ENCODE measurements at places on chromosomes 16 and 17.
A peak's percentile ranks its signal among the peaks of the same experiment; 100 is the strongest.

DNA sequence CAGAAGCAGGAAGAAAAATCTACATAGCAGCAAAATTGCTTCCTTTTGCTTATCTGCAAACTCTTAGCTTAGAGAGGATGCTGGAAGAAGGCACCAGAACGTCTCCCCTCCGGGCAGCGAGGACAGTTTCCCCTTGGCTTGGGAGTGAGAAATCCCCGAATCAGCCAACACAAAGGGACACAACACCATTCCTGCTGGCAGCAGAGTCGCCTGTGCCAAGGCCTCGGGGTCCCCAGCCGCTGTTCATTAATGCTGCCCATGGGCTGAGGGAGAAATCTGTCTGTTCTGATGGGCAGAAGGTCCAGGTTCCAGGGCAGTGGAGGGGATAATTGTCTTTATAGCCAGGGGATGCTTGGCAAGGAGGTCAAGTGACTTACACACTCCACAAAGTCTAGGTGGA lies 38.0 kb downstream of the CACNG3 start:
- no peak for DNase-seq

DNA sequence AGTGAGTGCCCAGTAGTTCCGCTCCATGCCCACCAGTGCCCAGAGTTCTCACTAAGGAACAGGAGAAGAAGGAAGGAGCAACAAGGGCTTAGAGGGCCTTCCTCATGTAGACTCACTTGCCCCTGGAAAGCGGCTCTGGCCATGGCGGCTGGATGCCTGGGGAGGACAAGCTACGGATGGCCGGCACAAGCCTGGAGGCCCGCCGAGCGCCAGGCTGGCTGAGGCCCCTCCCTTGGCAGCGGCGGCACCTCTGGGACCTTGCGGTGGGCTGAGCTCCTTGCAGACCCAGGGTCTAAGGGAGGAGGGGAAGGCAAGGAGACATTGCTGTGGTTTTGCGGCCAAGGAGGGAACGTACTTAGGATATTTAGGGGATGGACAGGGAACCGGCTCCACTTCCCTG lies 160.1 kb downstream of the SALL1 start:
- no peak for DNase-seq

GRCh38 chr16:88910284-88911135 lies 44.0 kb upstream of the PABPN1L start:
- DNase-seq = no peak

DNA sequence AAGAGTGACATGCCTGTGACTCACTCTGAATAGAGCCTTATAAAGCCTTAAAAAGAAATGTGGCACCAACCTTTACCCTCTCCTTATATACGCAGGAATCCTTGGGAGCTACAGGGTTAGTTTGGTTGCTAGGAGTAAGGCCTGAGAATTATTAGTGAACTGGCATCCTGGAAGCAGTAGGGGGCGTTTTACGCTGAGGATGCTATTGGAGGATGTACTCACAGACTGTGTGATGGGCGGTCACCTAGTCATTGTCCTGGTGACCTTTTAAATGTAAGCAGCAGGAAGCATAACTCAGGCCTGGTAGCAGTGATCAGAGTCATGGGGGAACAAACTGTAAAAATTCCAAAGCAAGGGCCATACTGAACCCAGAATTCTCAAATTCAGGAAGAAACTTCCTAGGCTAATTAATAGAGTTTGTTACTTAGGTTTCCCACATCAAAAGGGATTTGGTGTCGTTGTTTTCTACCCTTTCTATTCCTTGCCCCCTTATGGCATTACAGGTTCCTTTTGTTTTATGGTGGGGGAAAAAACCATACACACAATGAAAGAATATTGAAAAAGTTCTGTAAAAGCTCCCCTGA lies 153.8 kb downstream of the SNX11 start:
- DNase-seq = peak; percentile 53

- DNase-seq = no peak
Measured at GRCh38 chr17:13212860-13213259, 195.0 kb upstream of the ELAC2 start.

- DNase-seq = no peak
Measured at GRCh38 chr17:63676584-63676983, 23.3 kb downstream of the LIMD2 start.

DNA sequence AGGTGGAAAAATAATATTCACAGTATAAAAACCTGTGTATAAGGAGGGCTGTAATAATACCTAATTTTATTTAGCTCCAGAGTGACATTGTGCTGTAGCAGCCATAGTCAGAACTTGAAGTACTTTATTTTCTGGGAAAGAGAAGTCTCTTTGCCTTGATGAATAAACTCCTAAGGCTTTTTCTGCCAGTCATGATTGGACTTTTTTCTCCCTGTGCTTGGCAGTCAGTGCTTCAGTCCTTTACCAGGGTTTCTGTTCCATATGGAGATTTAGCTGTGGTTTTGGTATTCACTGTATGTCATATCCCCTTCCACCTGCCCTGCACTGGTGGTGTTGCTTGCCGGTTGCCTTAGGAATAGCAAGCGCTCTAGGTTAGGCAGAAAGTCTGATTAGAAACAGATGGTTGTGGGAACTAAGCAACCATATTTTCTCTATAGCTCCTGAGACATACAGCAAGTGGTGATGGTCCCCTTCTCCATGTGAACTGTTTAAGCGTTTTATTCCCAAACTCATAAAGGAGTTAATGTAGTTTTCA lies 24.7 kb downstream of the DDX42 start:
- DNase-seq = no peak

DNA sequence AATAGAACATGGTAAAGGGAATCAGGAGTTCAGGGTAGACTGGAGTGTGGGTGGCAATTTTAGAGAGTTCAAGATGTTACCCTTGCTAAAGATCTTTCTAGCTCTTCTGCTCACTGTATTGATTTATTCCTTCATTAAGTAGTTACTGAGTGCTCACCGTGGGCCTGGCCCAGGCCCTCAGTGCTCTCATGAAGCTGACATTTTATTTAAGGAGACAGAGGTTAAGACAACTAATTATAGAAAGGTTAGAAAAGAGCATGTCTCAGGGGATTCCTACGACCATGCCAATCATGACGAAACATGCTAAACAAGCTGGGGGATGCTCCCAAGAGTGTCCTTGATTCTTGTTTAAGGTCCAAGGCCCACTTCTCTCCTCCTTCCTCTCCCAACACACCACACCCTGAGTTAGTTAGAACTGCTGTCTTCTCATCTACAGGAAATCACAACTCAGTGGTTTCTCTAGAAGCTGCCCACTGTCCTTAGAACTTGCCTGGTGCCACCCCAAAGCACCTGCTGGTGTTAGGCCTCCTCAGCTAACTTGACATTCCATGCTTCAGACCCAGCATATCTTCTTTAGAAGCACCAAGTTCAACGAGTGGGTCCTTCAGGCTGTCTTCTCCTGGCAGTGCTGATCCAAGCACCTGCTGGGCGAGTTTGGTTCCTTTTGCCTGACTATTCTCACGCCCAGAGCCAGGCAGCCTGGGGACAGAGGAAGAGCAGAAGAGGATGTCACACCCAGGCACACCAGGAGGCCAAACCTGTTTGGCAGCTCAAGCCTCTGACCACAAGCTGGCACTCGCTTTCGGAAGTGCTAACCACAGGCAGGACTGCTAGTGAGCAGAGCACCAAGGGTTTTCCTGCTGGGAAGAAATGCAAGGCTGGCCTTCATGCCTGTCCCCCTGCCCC lies 79.0 kb downstream of the GAS7 start:
- DNase-seq = peak; percentile 82

- no peak for DNase-seq
Measured at GRCh38 chr16:67530013-67530939, 1.6 kb downstream of the RIPOR1 start.

DNA sequence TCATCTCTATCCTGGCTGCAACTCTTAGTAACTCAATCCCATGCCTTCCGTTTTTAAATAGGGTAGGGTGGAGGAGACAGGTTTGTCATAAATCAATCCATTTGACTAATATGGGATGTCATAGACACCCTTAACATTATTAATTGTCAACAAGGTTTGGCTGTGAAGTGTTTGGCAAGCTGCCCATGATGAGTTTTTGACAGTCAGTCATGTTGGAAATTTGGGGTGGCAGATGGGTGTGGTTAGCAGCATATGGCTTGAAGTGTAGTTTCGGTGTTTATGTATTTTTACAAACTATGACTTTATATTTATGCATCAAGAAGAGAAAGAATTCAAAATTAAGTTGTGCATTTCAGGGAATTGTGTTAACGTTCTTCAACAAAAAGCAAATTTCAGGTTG lies 221.8 kb upstream of the CDH5 start:
- DNase-seq = no peak

GRCh38 chr16:10107081-10107480 lies 75.1 kb downstream of the GRIN2A start:
- no peak for DNase-seq

DNA sequence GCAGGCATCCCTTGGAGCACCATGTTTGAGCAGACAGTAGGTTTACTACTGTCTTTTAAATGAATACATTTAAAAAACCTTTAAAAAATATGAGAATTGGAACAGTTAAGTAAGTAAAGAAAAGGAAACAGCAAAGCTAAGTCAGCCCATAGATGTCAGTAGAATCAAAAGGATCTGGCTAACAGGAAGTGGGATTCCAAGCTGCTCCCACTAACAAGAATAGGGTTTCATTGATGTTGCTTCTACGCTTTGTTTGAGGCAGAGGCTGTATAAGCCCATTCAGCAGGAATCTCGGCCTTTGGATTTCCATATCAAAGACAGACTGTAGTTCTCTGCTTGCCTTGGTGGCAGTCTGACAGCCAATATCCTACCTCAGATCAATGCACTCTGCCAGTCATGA lies 122.9 kb upstream of the ELAC2 start:
- DNase-seq = no peak

- DNase-seq = no peak
Measured at GRCh38 chr17:58191241-58191896, 1.2 kb upstream of the EPX start.

GRCh38 chr16:87681981-87682570 lies 79.8 kb downstream of the JPH3 start:
- peak; percentile 35 for DNase-seq

DNA sequence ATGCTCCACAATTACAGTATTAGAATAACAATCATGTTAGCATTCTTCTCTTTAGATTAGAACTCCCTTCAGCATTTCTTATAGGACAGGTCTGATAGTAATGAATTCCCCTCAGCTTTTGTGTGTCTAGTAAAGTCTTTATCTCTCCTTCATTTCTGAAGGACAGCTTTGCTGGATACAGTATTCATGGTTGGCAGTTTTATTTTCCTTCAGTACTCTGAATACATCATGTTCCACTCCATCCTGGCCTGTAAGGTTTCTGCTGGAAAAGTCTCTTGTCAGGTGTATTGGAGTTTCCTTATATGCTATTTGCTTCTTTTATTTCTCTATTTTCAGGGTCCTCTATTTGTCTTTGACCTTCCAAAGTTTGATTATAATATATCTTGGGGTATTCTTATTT lies 4.0 kb upstream of the ABCA10 start:
- DNase-seq = peak; percentile 14

- no peak for DNase-seq
Measured at GRCh38 chr17:9646546-9646885, 1.2 kb downstream of the USP43 start.

GRCh38 chr17:48567209-48567608 lies 10.9 kb downstream of the HOXB4 start:
- no peak for DNase-seq

DNA sequence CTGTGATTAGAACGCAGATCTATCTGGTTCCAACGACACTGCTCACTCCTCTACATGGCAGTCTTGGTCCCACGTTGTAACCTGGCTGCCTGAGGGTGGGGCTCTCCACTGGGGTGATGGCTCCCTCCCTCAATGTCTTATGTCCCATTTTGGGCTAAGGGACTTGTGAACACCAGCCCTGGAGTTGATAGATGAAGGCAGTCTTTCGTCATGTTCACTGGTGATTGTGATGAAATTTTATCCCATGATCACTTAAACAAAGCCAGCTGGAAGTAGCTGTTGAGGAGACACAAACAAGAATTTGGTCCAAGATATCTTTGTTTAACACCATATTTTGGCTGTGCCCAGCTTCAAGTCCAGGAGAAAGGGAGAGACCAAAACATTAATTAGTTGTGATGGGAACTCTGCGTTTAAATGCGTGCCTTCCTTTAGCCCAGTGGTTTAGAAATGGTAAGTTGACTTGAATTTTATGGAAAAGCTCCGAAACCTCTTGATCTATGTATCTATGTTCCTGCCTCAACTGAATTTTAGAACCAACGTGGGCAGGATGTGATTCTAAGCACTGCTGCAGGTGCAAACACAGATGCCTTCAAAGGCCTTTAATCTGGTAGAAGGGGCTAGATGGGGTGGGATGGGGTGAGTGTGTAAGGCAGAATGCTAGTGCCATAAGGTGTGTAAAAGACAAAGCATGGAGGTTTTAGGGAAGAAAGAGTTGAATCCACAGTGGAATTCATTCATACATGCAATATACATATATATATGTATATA lies 186.8 kb upstream of the IRX3 start:
- DNase-seq = no peak

DNA sequence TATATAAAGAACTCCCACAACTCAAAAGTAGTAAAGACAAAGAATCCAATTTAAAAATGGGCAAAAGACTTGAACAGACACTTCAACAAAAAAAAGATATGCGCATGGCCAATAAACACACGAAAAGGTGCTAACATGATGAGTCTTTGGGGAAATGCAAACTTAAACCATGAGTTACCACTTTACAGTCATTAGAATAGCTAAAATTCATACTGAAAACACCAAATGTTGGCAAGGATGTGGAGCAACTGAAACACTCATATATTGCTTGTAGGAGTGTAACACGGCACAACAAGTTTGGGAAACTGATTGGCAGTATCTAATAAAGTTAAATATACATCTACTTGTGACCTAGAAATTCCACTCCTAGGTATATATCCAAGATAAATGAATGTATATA lies 3.0 kb upstream of the PIK3R5 start:
- DNase-seq = no peak

DNA sequence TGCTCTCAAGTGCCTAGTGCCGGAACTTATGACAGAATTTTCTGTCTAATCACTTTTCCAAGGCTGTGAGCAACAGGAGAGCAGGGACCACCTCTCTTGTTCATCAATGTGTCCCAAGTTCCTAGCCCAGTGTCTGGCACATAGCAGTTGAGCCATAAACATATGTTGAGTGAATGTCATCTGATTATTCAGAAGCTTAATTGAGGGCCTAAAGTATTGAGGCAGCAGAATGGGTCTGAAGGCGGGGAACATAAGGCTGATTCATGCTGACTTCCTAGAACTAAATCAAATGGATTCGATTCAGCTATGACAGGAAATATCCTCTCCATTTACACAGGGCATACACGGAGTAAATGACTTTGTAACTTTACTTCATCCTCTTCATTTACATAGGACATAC lies 438.0 kb upstream of the ZFHX3 start:
- DNase-seq = no peak

Data from KBM-7 (cell line).